ENCODE measurements at places on chromosomes 6 and 20.

GRCh38 chr6:150069706-150070105 lies 785 bp upstream of the ULBP3 start:
- DNase-seq: no peak

- no peak for DNase-seq
Observed at GRCh38 chr20:23501926-23502325, 11.0 kb downstream of the CST8 start.

DNA sequence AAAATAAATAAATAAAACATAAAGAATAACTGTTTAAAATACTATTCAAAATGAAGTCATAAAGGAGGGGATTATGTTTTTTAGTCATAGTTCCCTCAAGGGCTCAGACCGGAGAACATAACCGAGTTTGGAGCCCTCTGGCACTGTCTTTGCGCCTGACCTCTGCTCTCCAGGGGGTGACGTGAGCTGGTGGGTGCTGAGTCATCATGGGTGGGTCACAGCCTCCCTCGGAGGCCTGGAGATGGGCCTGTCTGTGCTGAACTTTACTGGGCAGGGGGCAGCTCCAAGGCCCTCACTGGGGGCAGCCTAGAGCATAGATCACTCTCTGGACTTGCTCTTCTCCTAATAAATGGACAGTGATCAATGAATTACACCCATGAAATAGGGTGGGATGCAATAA lies 3.1 kb upstream of the MAVS start:
- DNase-seq: peak; percentile 29

- no peak for DNase-seq
Observed at GRCh38 chr6:53055873-53056272, 9.3 kb upstream of the FBXO9 start.

DNA sequence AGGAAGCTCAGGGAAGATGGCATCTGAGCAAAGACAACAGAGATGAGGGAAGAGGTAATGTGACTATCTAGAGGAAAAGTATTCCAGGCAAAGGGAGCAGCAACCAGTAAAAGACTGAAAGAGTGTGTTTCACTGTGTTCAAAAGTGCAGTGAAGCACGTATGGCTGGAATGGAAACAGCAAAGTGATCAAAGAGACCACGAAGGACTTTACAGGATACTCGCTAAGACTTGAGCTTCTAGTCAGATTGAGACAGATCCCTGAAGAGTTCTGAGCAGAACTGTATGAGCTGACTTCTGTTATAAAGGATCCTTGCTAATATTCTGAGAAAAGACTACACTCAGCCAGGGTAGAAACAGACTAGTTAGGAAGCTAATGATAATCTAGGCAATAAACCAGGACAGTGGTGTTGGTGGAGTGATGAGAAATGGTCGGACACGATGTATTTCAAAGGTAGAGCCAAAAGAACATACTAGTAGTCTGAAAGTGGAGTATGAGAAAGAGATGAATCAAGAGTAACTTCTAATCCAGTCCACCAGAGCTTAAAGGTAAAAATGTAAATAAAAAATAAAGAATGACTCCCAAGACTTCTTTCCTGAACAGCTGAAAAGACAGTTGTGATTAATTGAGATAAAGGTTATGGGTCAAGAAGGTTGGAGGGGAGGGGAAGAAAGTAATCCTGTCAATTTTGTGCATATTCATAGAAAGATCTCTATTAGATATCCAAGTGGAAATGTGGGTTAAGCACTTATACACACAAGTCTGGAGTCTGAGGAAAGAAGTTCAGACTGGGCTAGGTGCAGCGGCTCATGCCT lies 14.2 kb downstream of the SEC63 start:
- DNase-seq: no peak

GRCh38 chr6:22807818-22808217 lies 238.5 kb downstream of the HDGFL1 start:
- DNase-seq: no peak

Data from CD14-positive monocyte (primary cell).